NCI-H774 (cell line): ENCODE measurements at places on chromosomes 6 and 20.

DNA sequence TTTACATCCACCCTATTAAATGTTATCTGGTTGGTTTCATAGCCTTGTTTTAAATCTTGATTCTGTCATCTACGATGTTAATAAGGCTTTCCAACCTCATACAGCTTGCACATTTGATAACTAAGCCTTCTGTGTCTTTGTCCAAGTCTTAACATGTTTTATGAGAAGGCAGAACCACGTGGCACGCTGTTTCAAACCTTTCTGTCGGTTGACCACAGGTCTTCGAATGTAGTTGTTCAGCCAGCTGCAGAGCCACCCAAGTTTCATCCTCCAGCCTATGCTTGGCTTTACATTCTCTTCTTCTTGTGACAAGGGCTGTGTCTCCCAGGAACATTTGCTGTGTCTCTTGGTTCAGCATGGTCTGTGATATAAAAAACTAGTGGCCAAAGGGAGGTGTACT, 15.7 kb upstream of the SGK2 start:
- DNase-seq: no peak

DNA sequence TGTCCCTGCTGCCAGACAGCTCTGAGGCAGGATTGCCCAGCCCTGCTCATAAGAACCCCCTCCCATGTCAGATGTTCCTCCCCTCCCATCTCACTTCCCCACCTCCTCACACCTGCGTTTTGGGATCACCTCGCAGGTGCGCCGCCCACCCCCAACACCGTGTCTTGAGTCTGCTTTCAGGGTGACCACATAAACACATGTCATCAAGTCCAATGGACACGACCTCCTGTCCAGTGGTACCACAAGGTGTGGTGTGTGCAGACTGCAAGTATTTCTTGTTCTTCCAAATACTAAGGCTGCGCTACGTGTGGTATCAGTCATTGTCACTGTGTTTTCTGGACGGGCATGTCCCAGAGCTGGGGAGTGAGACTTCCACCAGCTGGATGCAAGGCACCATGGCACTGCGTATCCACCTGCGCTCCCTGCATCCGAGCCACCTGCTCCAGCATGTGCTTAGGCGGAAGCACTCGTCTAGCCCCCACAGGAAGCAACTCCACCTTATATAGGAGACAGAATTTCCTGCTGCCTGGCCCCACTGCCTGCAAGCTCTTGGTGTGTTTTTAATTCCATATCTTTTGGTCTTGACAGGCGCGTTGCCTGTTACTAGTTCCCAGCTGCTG, 119.7 kb upstream of the NXT1 start:
- DNase-seq: no peak

- no peak for DNase-seq
These were observed 19.4 kb downstream of the VEGFA start for GRCh38 chr6:43789447-43789846.

DNA sequence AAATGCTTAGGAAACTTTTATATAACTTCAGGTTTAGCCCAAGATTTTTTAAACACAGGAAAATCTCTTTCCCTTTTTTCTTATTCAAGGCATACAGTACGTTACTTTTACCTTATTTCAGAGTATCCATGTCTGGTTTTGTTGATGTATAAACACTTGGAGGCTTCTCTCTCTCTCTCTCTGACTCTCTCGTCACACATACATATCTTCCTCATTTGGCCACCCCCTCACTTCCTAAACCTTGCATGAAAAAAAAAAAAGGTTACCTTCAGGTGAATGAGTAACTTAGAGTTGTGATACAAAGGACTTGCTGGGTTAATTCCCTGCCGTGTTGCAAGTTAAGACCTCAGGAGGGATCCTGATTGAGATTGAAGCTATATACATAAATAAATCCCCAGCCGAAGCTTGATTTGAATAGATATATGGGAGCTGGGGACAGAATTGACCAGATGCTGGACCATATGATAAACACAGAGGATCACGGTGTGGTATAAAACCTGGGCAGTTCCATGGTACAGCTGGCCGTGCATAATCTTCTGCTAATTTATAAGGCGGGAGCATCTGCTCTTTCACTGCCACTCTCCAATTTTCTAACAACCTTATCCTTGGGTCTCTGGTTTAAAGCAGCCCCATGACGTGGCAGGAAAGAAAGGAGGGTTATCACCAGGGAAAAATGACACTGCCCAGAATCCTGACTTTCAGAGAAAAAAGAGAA, 55.1 kb upstream of the IL20RA start:
- DNase-seq: no peak

DNA sequence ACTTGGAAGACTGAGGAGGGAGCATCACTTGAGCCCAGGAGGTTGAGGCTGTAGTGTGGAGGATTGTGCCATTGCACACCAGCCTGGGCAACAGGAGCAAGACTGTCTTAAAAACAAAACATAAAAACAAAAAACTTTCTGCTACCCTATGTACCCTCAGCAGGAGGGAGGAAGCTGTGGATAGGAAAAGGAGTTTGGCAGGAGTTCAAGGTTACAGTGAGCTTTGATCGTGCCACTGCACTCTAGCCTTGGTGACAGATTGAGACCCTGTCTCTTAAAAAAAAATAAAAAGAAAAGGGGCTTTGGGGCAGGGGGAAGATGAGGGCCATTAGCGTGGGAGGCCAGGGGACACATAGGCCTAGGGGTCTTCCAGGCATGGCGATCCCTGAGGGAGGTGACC, 135.7 kb downstream of the DHX35 start:
- no peak for DNase-seq

- no peak for DNase-seq
These were observed 226.8 kb upstream of the PDE10A start for GRCh38 chr6:165889636-165890403.

DNA sequence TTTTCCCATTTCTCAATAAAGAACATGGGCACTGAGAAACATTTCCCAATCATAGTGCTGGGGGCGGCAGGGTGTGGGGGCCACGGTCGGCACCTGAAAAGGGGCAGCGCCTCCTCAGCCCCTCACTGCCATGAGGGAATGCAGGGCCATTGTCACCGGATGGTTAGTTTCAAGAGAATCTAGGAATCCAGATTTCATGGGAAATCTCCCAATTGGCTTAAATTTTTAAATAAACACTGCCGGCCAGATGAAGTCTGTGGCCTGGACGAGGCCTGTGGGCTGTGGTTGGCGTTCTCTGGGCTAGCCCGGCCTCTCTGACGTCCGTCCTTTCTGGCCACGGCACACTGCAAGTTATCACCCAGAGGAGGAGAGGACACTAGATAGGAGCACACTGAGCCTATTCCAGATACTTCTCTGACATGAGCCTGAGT, 25.6 kb downstream of the MANBAL start:
- no peak for DNase-seq

GRCh38 chr6:26044140-26045064, 42.8 kb upstream of the HFE start:
- peak; percentile 65 for DNase-seq

DNA sequence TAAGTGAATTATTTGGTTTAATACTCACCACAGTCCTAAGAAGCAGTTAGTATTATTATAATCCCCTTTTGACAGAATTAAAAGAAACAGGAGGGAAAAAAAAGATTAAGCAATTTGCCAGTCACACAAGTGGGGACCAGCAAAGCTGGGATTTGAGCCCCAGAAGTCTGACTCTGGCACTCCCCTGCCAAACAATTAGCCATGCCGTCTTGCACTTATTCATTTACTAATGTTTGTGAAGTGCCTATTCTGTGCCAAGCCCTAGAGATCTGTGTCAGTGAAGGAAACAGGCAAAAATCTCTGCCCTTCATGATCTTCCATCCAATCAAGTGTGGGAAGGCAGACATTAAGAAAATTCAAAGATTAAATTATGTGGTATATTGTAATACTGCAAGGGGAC, 126.0 kb upstream of the TOP1 start:
- DNase-seq: no peak
